ENCODE measurements at places on chromosomes 11 and 22.

DNA sequence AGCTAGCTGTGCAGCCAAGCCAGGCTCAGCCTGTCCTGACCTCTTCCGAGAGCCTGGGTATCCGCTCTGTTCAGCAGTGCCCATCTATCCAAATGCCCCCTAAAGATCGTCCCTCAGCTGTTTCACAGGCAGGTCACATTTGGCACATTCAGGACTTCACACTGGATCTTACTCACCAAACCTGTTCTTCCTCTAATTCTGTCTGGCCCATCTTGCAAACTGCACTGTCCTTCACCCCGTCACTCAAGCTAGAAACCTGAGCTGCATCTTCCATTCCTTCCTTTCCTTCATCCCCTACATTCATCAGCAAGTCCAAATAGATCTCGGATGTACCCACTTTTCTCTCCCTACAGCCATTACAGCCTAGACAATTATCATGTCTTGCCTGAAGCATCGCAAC lies 60.7 kb upstream of the CSNK2A3 start:
- DNase-seq: no peak

DNA sequence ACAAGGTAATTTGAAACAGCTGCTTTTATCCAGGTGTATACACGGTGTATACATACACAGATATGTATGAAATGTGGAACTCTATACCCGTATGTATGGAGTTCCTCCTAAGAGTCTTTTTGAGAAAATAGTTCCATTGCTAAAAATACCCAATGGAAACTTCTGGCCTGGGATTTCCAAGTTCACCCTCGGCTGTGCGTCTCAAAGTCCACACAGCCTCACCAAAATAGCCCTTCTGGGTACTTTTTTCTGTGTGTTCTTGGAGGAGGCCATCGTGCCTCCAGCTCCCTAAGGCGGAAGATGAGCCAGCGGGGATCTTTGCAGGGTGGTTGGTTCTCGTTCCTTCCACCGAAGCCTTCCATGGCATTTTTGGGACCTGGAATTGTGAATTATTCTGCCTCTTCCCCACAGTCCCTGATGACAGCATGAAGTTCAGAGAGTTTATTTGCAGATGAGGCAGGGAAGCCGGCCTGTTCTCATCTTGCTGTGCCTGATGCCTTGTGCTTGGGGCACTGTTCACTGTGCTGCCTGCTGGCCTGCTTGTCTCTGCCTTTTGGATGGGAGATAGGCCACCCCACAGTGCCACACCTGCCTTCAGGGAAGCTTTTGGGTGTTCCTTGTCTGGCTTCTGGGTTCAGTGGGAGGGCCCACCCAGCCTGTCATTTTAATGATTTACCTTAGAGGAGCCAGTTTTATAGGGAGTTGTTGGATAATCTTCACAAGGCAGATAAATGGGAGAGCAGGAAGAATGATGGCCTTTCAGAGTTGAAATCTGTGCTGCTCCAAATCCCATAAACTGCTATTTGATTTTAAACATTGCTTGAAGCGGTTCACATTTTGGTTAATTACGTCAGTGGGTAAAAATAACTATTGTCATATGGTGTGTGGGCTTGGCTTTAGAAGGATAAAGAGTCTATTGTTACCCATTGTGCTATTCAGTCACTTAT lies 112.7 kb upstream of the OR4B1 start:
- DNase-seq: no peak

DNA sequence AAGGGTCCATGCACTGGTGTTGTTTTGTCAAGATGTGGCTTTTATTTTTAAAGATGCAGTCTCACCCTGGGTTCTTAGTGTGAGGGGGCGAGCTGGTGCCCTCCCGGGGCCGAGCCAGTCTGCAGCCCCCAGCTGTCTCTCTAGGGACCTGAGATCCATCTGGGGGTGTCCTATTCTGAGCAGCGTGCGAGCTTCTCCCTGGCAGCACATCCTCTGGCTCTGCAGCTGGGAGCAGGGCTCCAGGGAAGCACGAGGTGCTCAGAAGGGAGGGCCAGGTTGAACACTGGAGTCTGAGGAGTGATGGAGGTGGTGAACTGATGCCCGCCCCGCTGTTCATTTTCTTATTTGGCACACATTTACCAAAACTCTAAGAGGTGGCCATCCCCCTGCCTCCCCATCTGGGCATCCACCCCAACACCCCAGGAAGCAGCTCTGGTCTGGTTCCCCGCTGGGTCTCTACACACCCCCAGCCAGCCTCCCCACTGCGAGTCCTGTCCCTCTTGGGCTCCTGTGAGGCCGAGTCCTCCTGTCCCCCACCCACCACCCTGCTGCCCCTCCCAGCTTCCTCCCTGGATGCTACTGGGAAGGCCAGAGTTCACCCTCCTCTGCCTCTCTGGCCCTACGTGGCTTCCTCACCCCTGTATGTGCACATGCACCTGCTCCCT lies 956.4 kb downstream of the BRD1 start:
- DNase-seq: no peak

GRCh38 chr22:38911434-38911833 lies 39.4 kb upstream of the CBX6 start:
- no peak for DNase-seq

- DNase-seq: no peak
Observed at GRCh38 chr22:18136563-18137320, 13.2 kb upstream of the USP18 start.

DNA sequence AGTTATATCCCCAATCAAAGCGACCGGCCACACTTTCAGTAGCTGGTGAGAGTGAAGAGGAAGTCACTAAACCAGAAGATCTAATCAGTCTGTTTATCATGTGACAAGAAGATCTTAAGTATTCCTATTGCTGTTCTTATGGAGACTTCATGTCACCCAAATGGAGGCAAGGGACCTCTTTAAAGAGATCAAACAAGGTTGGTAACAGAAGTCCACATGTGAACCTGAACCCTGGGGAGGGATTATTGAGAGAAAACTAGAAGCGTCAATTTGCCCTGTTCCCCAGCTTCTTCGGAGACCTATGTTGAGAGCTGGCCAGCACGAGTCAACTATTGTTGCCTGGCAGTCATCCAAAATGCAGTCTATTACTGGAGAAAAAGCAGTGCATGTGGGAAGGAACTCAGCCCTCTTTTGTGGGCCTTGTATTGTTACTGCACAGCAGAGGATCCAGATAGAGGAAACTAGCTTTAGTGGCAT lies 76.9 kb upstream of the CTSC start:
- DNase-seq: no peak

GRCh38 chr11:12862696-12863469 lies 146.2 kb upstream of the RASSF10 start:
- no peak for DNase-seq

DNA sequence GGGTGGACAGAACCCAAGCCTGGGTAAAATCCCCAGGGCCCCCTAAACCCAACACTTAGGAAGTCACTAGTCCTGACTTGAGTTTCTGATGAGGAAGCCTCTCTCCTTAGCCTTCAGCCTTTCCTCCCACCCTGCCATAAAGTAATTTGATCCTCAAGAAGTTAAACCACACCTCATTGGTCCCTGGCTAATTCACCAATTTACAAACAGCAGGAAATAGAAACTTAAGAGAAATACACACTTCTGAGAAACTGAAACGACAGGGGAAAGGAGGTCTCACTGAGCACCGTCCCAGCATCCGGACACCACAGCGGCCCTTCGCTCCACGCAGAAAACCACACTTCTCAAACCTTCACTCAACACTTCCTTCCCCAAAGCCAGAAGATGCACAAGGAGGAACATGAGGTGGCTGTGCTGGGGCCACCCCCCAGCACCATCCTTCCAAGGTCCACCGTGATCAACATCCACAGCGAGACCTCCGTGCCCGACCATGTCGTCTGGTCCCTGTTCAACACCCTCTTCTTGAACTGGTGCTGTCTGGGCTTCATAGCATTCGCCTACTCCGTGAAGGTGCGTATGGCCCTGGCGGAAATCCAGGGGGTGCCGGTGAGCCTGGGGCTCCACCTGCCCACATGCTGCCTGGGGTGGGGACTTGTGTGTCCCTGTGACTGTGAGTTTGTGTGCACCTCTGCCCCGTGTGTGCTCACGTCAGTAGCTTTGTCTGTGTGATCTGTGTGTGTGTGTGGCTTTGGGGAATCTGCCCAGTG lies at the start of gene IFITM1:
IFITM1 (plus strand) TSS at position 254 of the 767 bp plus-strand sequence; CDS start at position 385, 131 bp downstream.
- DNase-seq: no peak

DNA sequence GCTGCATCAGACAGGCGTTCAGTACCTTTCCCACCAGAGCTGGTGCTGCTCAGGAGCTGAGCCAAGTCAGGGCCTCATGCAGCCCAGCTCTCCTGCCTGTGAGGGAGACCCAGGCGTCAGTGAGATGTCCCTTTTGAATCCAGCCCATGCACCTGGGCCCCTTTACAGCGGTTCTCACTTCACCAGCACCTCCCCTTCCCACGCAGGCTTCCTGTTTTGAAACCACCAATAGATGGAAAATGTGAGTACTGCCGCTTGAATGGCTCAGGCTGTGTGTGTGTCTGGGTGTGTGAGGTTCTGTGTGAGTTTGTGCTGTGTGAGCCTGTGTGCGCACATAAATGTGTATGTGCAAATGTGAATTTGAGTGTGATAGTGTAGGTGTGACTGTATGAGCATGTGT lies 88.4 kb downstream of the UBASH3B start:
- peak; percentile 65 for DNase-seq

DNA sequence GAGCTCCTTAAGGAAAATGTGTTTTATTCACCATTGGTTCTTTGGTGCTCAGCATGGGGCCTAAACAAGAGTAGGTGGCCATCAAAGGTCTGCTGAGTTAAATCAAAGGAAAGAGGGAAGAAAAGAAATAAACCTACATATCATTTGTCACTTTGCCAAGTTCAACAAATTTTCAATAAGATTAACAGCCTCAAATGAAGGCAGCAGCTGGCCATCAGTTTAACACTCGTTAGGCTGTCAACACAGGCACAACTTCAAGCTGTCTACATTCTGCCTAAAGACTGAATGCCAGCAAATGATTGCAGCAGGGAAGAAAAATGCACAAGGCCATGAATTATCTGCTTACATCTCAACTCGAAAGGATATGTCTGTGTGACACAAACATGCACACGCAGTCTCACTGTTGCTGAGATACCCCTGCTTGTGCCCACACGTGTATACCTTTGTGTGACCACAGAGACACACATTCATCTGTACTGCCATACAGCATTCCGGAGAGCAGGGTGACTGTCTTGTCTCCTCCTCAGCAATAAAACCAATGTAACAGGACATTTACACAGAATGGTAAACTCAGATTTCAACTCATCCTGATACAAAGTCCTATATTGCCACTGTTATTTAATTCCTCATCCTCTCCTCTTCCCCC lies 40.1 kb downstream of the TRIM66 start:
- no peak for DNase-seq

DNA sequence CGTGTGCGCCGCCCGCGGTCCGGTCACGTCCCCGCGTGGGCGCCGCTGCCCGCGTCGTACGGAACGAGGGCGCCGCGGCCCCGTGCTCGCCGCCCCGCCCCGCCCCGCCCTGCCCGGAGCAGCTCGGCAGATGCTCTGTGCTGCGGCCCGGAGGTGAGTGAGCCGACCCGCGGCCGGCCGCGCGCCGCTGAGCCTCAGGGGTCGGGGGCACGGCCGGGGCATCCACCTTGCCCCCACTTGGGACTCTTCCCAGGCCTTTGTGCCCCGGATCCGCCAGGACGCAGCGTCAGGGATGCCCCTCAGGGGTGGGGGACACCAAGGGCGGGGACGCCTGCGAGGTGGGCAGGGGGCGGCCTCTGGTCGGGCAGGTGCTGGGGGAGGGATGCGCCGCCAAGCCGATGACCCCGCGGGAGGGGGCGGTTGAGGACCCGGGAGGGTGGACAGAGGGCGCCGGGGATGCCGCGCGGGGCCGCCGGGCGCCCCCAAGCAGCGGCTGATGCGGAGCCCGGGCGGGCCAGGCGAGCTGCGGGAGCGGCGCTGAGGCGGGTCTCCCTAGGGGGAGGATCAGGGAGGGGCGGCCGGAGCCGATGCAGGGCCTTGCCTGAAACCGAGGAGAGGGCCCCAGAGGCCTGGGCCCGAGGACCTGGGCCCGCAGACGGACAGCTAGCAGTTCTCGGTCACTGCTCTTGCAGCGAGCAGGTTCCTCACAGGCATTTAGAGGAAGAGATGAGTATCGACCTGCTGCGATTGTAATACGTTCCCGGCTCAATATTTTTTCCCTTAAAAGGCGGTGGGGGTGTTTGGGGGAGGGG lies at the start of gene GNAZ:
GNAZ (plus strand) TSS at position 102 of the 812 bp plus-strand sequence. CDS start 25,177 bp downstream, outside the sequence.
- DNase-seq: no peak

DNA sequence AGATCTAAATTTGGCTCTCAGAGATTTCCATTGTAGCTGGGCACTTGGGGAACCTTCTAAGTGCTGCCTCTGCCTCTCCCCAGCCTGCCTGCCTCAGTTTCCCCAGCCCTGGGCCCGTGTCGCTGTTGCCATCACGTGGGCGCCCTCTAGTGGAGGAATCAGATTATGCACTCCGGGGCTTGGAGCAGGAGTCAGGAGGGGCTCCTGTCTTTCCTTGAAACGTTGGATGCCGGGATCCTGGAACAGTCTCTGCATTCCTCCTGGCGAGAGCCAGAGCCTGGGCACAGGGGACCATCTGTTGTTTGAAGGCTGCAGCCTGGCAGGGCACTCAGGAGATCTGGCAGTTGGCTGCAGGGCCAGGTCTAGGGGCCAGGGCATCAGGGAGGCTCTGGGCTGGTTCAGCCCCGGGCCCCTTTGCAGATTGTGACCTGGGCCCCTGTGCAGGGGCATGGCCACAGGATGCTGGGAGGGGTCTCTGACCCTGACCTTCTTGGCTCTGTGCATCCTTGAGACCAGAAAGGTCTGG lies 71.6 kb downstream of the LRP5 start:
- peak; percentile 7 for DNase-seq

GRCh38 chr11:66951927-66952337 lies 6.3 kb downstream of the PC start:
- no peak for DNase-seq

- no peak for DNase-seq
Observed at GRCh38 chr22:35064664-35065063, 1.3 kb upstream of the ISX start.

DNA sequence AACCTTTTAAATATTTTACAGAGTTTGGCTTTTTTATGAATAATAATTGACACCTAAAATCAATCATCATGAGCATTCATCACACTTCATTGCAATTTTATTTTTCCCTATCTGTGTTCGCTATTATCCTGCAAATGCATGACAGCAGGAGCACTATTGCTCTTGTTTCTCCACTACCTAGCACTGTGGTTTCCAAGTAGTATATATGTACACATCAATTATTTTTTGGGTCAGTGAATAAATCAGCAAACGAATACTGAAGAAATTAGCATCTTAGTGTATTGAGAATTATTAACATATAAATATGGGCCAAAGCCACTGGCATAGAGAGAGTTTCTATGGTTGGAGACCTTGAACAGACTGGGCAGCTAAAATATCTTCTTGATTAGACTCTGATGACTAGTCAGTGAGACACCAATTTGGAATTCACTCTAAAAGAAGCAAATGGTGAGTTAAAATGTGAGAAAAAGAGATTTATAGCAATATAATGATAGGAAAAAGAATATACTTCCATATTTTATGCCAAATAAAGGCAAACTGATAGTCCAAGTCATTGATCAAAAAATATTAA lies 731.1 kb upstream of the LUZP2 start:
- DNase-seq: no peak

- DNase-seq: no peak
Observed at GRCh38 chr11:44434191-44434590, 124.3 kb upstream of the ALX4 start.

- DNase-seq: no peak
Observed at GRCh38 chr11:69402251-69402887, 79.1 kb upstream of the LINC01488 start.

GRCh38 chr22:44242946-44243724 lies 62.4 kb downstream of the PARVG start:
- no peak for DNase-seq

GRCh38 chr22:45223304-45224117 lies 17.2 kb downstream of the KIAA0930 start:
- no peak for DNase-seq
